ENCODE measurements at places on chromosomes 11 and 22.

DNA sequence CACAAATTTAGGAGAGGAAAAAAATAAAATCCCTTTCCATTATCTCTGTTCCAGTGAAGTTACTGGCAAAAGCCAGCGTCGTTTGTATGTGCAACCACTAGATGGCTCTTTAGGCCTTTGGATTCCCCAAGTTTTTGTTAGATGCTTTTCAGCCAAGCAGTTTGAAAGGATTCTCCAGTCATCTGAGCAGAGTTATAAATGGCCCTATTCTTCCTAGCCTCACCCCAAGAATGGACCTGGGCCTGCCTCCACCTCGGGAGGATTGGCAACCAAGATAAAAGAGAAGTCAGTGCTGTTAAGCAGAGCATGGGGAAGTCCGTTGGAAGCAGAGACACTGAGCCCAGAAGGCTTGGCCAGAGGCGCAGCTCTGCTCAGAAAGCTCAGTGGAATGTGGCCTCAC is 15.4 kb downstream of the FAM181B start:
- DNase-seq: no peak

DNA sequence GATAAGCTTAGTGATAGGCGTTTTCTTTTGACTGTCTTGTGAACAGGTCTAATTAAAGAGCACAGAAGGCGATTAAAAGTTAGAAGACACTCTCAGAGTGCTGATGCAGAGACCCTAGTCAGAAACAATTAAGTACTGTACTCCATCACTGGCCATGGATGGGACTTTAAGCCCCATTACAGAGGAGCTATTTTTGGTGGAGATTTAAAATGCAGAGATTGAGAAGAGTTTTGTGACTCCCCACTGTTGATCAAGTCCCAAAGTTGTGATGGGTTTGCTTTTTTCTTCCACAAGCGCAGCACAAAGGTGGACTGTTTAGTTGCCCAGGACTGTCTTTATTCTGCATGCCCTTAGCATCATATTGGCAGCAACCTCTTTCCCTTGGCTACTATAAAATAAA is 978 bp downstream of the LUZP2 start:
- DNase-seq: no peak

DNA sequence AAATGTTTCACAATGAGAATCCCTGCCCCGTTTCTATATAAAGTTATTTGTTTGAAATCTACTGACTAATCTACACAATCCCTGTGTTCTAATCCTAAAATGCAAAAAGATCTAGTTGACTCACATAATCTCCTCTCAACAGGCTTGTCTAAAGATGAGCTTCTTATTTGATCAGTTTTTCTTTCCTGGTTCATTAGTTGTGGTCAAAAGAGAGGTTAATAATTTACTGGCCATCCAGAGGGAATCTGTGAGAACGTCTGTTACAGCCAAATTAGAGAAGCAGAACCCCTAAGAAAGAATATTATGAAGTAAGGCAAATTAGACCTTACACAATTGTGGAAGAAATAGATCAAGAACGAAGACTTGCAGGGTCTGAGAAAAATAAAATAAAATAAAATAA is 173.7 kb upstream of the ANO3 start:
- no peak for DNase-seq

- DNase-seq: no peak
Measured at GRCh38 chr22:19704355-19705015, 9.8 kb upstream of the SEPTIN5 start.

DNA sequence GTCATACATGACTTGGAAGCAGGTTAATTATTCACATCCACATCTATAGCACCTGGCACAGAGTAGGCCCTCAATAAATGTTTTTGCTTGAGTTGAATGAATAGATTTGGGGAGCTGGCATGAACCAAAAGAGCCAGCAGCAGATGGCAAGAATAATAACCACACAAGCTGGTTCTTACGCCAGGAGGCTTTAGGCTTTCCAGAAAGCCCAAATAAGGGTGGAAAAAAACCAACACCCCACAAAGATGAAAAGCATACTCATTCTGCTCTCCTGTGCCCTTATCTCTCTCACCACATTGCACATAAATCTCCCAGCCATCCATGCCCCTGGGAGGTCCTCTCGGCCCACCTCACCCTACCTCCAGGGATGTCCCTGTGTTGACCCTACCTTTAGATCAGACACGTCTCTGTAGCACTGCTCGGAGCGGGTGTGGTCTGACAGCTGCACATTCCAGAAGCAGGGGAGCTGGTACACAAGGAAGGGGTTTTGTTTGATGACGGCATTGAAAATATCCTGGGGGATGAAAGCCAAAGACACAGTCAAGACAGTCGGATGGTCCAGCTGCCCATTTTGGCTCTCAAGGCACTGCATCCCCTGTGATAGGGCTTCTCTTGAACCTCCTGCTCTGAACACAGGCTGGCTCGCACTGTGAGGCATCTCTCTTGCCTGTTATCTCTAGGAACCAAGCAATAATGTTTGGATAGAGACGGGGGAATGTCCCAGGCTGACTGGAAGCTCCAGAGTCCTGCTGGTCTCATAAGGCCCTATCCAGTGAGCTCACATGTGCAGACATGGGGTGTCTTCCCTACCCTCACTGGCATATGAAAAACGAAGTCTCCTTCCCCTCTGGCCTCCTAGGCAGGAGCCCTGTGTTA is 323.6 kb upstream of the SYN3 start:
- no peak for DNase-seq

- no peak for DNase-seq
Measured at GRCh38 chr11:126060757-126061171, 1.9 kb downstream of the CDON start.

- DNase-seq: no peak
Measured at GRCh38 chr11:46721286-46721685, 2.3 kb downstream of the F2 start.

DNA sequence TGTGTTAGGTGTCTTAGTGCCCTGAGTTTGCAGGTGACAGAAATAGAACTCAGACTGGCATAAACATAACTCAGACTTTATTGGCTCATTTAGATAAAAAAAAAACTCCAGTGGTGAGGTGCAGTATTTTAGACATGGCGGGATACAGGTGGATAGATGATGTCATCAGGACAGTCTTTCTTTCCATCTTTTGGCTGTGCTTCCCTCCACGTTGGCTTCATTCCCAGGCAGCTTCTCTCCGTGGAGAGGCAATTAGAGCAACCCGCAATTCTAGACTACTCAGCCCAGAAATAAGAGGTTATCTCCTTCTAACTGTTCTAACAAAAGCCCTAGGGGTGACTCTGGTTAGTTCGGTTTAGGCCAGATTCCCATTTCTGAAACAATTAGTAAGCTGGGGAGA is 40.5 kb downstream of the NCAM1 start:
- no peak for DNase-seq

DNA sequence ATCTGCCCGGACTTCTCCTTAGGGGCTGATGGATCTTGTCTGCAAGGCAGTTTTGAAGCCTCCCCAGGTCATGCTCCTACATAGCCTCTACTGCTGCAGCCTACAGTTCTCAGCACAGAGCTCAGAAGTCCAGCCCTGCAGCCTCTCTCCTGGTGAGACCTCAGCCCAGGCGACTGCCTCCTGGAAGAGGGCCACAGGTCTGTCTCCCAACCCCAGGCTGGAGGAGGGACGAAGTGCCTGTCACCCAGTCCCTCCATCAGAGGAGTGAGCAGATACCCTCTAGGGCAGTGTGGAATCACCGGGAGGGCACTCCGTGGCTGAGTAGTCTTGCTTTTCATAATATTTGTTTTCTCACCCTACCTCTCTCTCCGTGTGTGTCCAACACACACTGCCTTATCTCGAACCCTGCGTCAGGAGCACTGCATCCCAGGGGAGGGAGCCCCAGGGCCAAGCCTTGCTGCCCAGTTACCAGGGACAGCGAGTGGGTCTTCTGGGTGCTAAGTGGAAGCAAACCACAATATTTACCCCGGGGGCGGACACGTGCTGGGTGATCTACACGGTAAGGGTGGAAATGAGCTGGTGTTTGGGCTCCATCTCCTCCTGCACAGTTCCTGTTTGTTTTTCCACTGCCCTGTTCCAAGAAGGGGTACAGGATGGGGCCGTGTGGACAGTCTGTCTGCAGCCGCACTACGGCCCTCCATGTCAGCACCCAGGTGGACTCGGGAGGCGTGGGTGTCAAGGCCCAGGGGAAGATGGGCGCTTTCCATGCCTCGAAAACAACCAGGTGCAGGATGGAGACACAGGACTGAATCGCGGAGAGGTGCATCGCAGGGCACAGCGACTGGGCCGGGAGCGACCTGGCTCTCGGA is 133.7 kb upstream of the HSD17B12 start:
- DNase-seq: no peak

DNA sequence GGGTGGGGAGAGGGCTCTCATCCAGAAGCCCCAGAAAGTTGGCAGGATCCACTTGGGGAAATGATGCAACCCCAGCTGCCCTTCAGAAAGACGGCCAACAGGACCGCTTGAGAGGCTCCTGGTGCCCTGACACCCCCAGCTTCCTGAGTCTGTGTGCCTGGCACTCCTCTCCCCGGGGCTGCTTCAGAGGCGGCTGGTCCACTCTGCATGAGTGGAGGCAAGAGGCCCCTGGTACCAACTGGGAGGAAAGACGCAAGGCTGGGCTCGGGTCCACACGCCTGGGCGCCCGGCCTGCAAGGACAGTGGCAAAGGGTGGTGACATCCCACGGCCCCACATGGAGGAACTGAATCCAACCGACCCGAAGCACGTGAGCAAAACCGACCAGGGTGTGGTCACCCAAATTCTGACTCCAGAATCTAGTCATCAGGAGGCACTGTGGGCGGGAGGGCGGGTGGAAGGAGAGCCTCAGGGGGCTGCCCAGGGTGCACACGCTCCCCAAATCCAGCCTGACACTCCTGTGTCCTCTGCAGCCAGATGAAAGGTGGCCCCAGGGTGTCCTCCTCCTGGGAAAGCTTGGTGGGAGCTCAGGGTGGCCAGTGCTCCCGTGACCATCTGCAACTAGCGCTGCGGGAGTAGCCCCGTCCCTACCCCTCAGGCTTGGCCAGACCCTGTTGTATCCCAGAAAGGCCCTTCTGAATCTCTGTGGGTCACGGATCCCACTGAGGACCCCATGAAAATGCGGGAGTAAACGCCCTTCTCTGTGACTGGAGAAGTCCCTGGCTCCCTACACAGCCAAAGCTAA is 3.7 kb downstream of the RNH1 start:
- DNase-seq: peak; percentile 34

- no peak for DNase-seq
Measured at GRCh38 chr11:74540270-74540669, 46.7 kb upstream of the LIPT2 start.

DNA sequence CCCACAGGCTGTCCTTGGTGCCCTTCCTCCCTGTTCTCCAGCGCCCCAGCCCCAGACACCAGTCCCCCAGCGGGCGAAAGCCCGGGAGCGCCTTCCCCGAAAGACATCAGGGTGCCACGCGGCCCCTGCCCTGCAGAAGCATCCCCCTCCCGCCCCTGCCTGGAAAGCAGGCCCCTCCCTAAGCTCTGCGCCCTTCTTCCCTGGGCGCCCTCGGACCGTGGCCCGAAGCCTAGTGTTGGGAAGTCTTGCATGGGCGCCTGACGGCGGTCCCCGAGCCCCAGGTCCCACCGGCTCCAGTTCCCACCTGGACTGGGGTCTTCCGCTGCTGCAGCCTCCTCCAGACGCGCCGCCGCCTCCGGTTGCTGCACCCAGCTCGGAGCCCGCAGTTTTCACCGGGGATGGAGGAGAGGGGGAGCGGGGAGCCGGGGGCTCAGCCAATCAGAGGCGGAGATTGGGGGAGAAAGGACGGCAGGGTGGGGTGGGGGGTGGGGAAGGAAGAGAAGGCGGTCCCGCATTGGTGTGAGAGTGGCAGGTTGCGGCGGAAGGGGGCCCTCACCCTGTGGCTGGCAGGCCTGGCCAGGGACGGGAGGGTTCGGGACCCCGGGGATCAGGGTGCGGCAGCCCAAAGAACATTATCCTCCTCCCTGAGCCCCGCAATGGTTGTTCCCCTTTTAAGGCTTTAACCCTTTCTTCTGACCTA is at the start of gene THY1:
TSS of gene THY1 (minus strand) at position 364 of the 700 bp plus-strand sequence. CDS start 2,267 bp downstream, outside the sequence.
- no peak for DNase-seq

DNA sequence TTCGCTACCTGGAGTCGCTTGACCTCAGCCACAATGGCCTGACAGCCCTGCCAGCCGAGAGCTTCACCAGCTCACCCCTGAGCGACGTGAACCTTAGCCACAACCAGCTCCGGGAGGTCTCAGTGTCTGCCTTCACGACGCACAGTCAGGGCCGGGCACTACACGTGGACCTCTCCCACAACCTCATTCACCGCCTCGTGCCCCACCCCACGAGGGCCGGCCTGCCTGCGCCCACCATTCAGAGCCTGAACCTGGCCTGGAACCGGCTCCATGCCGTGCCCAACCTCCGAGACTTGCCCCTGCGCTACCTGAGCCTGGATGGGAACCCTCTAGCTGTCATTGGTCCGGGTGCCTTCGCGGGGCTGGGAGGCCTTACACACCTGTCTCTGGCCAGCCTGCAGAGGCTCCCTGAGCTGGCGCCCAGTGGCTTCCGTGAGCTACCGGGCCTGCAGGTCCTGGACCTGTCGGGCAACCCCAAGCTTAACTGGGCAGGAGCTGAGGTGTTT is 12.8 kb downstream of the TSKU start:
- no peak for DNase-seq

Measured in stimulated activated CD4-positive, alpha-beta T cell treated with anti-CD3 and anti-CD28 coated beads, Interleukin-2, amount 100 ng/mL, for 24 hours (primary cell).